Ovary (tissue), 10 donors: ENCODE measurements at places on chromosomes 6 and 20. TPM values are rescaled to one million over a fixed set of nuclear protein-coding genes. Genes with fewer than 3 reads are reported as not detected.

Gene SLA2
- total RNA-seq, result 0.30 TPM

DNA sequence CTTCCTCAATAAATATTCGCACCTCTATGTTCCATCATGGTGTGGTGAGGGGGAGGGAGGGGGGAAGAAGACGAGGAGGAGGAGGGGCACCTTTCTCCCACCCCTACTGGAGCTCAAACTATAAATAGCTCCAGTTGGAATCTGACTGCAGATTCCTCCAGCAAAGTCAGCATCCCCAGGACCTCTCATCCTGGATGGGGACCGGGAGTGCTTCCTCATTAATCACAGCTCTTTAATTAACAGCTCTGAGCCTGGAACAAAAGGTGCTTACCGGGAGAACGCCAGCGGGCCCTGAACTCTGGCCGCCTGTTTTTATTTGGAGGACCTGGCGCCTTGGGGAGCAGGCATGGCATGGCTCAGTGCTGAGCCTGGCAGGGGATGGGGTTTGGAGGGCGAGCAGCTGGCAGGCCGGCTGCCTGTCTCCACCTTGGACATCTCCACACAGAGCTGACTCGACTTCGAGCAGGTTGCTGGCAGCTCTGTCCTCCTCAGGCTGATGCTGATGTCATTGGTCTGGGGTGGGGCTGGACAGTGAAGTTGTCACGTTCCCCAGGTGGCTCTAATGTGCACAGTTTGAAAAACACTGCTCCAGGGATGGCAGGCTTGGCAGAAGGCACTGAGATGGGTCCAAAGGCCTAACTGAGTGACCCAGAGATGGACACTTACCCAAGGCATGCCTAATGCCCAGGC is 180.4 kb downstream of the DHX35 start:
- no peaks in the 10 kb centered on the region for H3K4me1 ChIP-seq
- H3K27me3 ChIP-seq, result no peaks in the 10 kb centered on the region
- DNase-seq, result no peak
- H3K4me3 ChIP-seq, result no peak overlapping the region
- H3K27ac ChIP-seq, result no peak overlapping the region
- H3K36me3 ChIP-seq, result no peaks in the 10 kb centered on the region

DNA sequence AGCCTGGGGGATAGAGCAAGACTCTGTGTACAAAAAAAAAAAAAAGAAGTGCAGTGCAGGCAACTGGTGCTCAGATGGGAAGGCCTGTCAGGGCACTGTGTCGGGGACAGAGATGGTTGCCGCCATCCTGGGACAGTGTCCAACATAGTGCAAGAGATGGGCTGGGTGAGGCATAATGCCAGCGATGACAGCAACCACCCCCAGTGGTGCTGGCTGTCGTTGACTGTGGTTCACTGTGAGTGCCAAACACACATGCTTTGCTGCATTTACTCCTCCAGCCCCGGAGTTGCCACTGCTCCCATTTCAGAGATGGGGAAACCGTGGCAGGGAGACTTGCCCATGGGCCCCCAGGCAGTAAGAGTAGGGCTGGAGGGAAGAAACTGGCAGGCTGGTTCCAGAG is 5.2 kb upstream of the C20orf203 start:
- no peak overlapping the region for H3K4me3 ChIP-seq
- no peaks in the 10 kb centered on the region for H3K4me1 ChIP-seq
- no peaks in the 10 kb centered on the region for H3K27me3 ChIP-seq
- DNase-seq, result no peak
- H3K27ac ChIP-seq, result no peak overlapping the region

DNA sequence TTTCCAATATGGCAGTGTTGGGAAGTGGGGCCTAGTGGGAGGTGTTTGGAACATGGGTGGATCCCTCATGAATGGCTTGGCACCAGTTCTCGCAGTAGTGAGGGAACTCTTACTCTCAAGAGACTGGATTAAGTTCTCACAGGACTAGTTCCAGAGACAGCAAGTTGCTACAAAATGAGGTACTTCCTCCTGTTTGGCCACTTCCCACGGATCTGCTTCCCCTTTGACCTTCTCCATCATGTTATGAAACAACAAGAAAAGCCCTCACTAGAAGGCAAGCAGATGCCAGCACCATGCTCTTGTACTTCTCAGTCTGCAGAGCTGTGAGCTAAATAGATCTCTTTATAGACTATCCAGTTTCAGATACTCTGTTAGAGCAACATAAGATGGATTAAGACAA is 3.1 kb downstream of the RSPH3 start:
- H3K36me3 ChIP-seq, result no peaks in the 10 kb centered on the region
- no peak overlapping the region for H3K4me3 ChIP-seq
- H3K4me1 ChIP-seq, result no peaks in the 10 kb centered on the region
- H3K27me3 ChIP-seq, result no peaks in the 10 kb centered on the region

Gene SLC17A1
- not detected for total RNA-seq

GRCh38 chr6:148329596-148330381 is 12.8 kb upstream of the SASH1 start:
- no peaks in the 10 kb centered on the region for H3K36me3 ChIP-seq
- H3K4me3 ChIP-seq, result no peak overlapping the region
- H3K27ac ChIP-seq, result no peak overlapping the region
- DNase-seq, result no peak
- no peaks in the 10 kb centered on the region for H3K4me1 ChIP-seq

GRCh38 chr6:4932228-4932903 is 71.5 kb downstream of the RPP40 start:
- DNase-seq, result no peak
- H3K4me1 ChIP-seq, result peaks cover 3% of the 10 kb centered on the region
- no peaks in the 10 kb centered on the region for H3K27me3 ChIP-seq
- no peaks in the 10 kb centered on the region for H3K36me3 ChIP-seq

Gene DXO
- total RNA-seq, result 26.7 TPM

DNA sequence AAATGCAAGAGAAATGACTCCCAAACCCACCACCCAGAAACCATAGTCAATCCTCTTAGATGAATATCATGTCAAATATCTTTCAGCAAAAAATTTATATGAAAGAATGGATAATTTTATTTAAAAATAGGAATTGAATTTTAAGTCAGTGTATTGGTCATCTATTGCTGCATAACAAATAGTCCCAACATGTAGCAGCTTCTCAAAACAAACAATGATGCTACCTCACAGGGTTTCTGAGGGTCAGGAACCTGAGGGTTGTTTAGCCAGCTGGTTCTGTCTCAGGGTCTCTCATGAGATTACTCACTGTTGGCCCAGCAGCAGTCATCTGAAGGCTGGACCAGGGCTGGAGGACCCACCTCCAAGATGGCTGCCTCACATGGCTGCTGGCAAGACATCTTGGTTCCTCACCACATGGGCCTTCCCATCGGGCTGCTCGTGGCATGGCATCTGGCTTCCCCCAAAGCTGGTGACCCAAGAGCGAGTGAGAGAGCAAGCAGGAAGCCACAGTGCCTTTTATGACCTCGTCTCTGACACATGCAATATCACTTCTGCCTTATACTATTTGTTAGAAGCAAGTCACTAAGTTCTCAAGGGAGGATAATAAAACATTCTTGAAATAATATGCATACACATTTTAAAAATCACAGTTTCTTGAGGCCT is 36.3 kb downstream of the BANF2 start:
- no peaks in the 10 kb centered on the region for H3K27me3 ChIP-seq
- no peak for DNase-seq
- no peak overlapping the region for H3K27ac ChIP-seq
- H3K4me1 ChIP-seq, result peaks cover 2% of the 10 kb centered on the region
- no peaks in the 10 kb centered on the region for H3K36me3 ChIP-seq
- no peak overlapping the region for H3K4me3 ChIP-seq
